ENCODE measurements at places on chromosomes 12 and 14.

GRCh38 chr12:53996240-53997203 is 3.4 kb upstream of the HOXC9 start:
- no peak for DNase-seq

DNA sequence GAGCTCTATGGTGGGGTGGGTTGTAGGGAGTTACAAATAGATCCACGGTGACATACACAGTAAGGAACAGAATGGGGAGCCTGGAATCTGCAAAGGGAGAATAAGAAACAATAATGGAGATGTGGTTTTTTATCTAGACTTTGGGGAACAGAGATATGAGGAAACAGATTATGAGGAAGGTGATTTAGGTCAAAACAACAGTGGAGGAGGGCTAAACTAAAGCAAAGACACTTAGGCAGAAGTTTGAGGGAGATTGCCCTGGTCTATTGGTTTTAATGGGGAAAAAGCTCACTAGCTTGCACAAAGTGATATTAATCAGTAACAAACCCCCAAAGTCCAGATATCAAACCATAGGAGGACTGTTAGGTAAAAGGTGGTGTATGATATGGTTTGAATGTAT is 144.5 kb upstream of the DYRK2 start:
- DNase-seq: no peak

DNA sequence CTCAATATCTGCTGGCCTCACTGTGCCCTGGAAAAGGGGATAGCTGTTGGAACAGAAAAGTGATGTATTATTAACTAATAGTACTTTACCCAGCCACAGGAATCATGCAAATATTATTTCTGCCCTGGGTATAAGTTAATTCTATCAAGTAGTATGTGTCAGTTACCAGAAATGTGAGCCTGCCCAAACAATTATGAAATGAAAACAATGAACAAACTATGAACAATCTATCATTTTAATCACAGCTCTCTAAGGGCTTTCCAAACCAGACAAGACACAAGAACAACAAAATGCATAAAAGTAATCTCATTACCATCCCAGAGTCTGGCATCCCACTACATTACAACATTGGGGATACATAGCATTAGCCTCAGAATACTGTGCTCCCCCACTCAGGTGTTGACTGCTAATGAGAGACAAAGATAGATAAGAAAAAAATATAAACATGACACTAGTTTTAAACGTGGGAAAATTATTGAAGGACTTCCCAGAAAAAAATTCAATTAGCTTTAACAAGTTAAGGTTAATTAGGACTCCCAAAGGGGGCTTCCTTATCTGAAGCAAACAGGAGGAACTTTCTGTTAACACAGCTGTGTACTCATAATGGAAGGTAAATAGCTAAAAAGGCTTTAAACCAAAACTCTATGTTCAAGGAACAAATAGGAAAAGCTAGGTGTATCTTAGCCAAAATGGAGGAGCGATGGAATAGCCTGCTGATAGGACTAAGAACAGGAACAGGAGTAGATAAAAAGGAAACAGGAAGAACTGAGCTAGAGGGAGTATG is 3.3 kb downstream of the DCAF5 start:
- no peak for DNase-seq

- no peak for DNase-seq
These were observed 166.5 kb downstream of the PHETA1 start for GRCh38 chr12:111202237-111202915.

DNA sequence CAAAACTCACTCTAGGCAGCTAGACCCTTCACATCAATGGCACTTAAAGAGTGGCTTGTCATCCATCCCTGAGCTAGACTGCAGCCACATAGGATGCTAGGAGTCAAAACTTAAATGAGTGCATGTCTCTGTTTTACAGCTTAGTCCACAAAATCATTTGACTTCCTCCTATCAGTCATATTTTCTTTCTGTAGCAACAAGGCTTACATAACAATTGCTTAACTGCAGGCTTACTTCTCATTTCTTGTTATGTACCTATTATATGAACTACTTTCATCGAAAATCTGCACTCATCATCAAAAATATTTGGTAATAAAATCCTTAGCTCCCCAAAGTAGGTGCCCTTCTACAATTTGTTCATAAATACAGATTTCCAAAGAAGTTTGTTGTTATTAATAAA is 30.1 kb downstream of the CLEC1A start:
- no peak for DNase-seq

DNA sequence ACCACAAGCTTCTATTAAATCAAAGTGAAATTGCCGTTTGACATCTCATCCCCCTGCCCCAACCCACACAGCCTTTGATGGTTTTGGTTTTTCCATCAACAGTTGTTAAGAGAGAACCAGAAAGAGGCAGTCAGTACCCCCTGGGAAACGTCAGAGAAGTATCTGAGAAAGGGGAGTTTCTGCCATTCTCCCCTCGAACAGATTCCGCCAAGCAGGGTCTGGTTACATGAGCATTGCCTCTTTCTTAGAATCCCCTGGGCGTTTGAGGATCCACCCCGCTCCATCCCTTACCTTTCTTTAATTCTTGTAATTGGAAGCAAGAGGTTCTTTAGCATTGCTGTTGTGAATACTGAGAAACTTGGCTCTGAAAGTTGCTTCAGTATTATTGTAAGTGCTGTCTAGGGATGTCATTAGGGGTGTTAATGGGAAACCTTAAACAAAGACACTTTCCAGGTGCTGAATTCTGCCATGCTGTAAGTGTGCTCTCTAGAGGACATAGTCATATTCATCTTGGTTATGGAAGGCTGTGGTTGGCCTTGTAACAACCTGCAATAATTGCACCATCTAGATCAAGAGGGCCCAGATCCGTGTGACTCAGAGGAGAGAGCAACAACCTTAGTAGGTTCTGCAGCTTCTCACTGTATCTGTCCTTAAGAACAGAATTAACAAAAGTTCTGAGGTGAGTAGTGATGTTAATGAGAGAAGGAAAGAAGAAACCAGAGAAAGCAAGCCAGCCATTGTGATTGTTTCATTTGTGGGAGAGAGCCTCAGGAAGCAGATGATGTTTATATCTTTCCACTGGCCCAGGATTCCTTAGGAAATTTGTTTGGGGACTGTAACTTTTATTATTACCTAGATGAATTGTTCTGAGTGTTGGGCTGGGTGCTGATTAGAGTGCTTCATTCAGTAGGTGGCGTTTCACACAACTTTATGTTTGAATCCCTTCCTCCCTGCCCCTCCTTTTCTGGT is 9.0 kb downstream of the TMBIM6 start:
- no peak for DNase-seq

DNA sequence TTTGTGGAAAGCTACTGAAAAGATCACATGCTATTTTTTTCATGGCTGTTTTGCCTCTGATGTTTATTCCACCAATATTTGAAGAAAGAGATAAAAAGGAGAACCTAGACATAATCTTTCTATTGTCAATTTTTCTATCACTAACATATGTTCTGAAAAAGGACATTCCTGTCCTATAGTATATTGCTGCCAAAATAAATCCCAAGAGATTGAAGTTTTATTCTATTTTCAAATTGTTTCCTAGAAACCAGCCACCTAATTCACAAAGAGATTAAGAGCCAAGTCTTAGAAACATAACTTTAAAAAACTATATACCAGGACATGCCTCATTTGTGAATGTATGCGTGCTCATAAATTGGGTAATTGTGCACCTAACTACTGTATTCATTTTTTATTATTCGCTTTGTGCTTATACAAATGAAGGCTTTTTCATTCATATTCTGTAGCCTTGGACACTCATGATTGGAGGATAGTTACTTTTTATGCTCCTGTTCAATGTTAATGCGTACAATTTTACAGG is 200.7 kb downstream of the FUT8 start:
- no peak for DNase-seq

DNA sequence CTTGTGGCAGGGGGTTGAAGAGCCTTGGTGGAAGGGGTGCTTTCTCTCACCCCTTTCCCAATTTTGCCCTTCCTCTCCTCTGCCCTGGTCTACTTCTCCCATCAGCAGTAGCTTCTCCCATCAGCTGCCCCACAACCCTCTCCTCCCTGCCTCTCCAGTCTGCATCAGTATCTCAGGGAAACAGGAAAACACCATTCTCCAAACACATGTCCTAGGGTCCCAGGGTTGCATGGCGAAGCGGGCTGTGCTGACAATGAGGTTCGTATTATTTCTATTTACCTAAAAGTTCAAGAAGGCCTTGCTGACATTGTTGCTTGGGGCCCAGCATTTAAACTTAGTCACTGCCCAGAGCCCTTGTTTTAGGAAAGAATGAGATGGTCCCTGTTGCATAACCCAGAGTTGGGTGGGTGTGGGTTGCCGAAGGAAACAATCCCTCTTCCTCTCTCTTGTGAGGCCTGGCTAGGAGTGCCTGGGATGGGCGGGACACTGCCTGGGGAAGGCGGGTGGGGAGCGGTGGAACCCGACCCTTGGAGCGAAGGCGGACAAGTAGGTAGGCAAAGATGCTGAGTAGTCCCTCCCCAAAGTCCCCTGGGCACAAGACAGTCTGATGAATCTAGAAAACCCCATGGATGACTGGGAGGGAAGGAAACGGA is 1.3 kb upstream of the IGFBP6 start:
- DNase-seq: no peak

- DNase-seq: no peak
These were observed 11.6 kb upstream of the PPP1CC start for GRCh38 chr12:110754101-110754793.

- no peak for DNase-seq
These were observed 134.1 kb downstream of the PLEKHA5 start for GRCh38 chr12:19263672-19264071.

DNA sequence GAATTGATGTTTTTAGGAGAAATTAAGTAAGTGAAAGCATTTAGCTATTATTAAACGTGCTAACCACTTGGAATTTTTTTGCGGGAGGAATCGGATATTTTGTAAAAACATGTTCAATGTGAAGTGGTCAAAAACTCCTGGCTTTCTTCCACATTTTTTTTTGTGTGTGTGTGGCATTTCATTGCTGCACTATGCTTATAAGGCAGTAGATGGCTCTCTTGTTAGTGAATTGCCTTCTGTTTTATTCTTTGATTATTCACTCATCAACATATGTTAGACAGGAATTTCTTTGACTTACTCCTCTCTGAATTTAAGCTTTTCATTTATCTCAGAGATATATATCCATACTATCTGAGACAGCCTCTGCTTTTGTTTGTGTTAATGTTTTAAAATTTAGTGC is 71.3 kb downstream of the DERA start:
- no peak for DNase-seq

- DNase-seq: no peak
These were observed 700 bp downstream of the SLC35E3 start for GRCh38 chr12:68746572-68747180.

GRCh38 chr12:76259660-76260389 is 88.4 kb downstream of the BBS10 start:
- DNase-seq: no peak

DNA sequence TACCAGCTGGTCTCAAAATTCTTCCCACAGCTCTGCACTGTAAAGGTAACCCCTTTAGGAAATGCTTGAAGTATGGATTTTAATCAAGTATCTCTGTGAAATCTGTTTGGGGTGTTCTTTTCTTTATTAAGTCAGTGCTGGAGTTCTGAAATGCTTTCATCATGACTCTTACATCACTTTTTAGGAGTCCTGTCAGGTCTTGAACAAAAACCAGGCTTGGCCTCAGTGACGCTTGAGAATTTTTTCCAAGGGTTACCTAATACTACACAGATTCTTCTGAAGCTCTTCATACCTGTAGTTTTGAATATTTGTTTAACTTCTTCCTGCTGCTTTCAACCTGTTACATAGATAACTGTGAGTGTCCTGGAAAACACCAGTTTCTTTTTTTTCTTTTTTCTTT is 47.0 kb upstream of the KCNH3 start:
- DNase-seq: no peak

GRCh38 chr12:126582231-126582630 is 1517.0 kb downstream of the AACS start:
- no peak for DNase-seq

DNA sequence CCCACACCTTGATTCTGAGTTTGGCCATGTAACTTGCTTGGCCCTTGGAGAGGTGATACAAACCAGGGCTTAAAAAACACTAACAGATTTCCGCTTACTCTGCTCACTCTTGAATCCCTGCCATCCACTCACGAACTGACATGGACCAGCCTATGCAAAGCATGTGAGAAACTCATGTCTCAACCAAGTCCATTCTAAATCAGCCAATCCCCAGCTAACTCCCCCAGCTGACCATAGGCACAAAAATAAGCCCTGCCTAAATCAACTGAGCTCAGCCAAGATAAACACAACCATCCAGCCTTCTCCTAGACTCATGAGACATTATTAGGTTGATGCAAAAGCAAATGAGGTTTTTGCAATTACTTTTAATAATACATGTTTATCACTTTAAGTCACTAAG is 353.9 kb upstream of the TBX3 start:
- no peak for DNase-seq

DNA sequence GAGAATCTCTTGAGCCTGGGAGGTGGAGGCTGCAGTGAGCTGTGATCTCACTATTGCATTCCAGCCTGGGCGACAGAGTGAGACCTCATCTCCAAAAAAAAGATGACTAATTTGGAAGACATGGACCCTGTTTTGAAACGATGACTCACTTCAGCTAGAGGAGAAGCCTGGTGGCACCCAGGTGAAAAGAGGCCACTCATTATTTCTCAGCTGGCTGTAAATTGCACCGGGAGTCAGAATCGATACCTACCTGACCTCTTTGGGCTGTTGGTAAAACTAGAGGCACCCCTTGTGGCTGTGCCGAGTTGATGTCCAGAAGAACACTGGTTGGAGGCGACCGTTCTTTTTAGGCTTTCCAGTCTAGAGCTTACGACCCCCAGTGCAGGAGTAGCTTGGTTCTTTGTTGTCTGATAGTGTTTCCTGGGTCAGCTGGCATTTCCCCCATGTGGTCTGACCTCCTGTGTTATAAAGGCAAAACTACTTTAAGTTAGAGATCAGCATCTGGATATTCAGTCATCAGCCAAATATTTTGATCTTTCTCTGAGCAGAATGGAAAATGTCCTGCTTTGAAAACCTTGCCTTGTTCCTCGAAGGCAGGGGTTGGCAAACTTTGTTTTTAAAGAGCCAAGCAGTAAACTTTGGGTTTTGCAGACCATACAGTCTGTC is 93.2 kb downstream of the CHST11 start:
- no peak for DNase-seq

DNA sequence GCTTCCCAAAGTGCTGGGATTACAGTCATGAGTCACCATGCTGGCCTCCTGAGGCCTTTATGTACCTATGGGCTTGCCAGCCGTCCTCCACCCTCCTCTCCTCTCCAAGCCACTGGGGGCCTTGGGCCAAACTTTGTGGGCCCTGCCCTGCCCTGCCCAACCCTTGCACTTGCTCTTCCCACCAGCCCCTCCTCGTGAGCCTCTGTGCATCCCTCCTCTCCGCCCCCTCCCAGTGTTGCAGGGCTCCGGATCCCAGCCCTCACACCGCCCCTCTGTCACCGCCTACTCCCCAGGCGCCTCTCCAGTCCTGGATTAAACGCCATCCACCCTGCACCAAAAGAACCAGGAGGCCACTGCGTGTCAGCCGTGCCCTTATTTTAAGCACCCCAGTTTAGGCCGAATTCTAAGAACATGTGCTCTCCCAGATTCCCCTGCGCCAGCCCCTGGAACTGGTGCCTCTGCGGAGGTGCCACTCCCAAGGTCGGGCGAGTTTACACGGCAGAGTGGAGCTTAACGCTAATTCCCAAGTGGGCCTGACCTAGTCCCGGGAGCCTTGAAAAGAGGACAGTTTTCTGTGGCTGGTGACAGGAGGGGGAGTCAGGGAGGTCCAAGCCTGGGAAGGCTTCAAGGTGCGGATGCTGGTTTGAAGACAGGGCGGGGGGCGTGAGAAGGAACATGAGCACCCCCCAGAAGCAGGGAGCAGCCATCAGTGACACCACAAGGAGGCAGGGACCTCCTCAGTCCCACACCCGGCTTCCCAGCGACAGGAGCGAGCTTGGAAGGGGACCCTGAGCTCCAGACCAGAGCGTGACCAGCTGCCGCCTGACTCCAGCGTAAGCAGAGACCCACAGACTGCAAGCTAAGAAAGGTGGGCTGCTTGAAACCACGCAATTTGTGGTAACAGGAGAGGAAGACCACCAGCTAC is 21.2 kb upstream of the CDCA4 start:
- DNase-seq: no peak

Measured in stimulated activated CD4-positive, alpha-beta T cell treated with anti-CD3 and anti-CD28 coated beads, TNF-alpha, amount 100 ng/mL, for 1 hour (primary cell).